Stimulated activated CD4-positive, alpha-beta T cell treated with anti-CD3 and anti-CD28 coated beads, Interleukin-1b, Interleukin-23, amount 100 ng/mL, for 1 hour (primary cell): ENCODE measurements at places on chromosomes 4 and X.

DNA sequence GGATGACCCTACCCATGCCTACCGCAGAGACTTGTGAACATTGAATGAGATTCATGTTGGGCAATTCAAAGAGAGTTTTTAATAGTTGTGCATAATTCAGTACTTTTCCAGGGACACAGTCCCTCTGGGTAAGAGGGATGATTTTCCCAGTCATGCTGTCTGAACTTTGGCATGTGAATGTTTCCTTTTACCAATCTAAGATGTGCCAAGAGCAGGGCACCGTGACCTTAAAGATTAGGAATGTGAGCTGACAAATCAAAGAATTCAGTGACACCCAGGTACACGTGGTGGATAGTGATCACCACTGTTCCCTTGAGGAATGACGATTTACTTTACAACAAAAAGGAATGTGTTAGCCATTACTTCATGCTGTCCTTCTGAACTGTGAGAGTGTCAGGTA lies 515.6 kb downstream of the PPARGC1A start:
- no peak for DNase-seq

GRCh38 chrX:78029663-78030062 lies 60.2 kb upstream of the PGAM4 start:
- no peak for DNase-seq

DNA sequence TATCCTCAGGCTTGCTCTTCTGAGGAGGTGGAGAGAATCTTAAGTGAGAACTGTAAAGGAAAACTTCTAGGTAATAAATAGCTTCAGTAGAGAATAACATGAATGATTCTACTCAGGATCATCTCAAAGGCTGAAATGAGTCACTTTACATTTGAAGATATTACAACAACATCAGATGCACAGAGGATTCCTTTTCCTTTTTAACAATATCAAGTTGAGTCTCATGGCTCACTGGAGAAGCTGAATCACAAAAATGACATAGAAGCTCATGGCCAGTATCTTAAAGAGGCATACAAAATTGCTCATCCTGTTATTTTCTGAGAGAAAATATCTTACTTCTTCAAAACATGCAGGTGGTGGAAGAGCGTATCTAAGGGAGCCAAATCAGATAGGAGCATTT lies 72.5 kb upstream of the EMCN start:
- no peak for DNase-seq

GRCh38 chr4:106495476-106495875 lies 126.9 kb upstream of the GIMD1 start:
- no peak for DNase-seq

DNA sequence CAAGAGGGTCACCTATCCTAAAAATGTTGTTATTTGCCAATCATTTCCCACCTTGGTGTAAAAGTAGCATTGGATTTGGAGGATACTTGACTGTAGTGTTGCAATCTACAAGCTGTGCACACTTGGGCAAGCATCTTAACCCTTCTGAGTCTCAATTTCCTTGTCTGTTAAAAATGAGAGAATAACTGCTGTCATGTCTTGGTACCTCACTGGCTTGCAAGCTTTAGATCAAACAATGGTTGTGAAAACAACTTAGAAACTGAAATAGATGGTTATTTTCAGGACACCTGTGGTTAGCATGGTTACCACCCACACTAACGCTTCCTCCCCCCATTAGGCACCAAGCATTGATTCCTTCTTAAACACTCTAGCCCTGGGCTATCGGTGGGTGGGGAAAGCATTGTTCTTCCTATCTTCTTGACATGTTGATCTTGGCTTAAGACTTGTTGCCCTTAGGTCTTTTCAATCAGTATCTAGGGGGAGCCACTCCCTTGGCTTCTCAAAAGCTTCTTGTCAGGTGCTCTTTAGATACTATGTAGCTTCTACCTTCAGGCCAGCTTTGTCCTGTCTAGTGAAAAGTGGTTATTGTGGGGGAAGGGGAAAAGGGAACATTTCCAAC lies 10.6 kb upstream of the AMOT start:
- no peak for DNase-seq

- DNase-seq: no peak
Observed at GRCh38 chr4:160142579-160142978, 1039.7 kb downstream of the RAPGEF2 start.

- DNase-seq: no peak
Observed at GRCh38 chr4:85611661-85612060, 136.7 kb downstream of the ARHGAP24 start.

GRCh38 chr4:83115000-83115399 lies 471 bp upstream of the PLAC8 start:
- no peak for DNase-seq

- DNase-seq: no peak
Observed at GRCh38 chr4:99324979-99325378, 3.8 kb upstream of the ADH1B start.

GRCh38 chr4:128776794-128777216 lies 32.7 kb upstream of the JADE1 start:
- DNase-seq: no peak

GRCh38 chr4:8646296-8647093 lies 53.9 kb downstream of the CPZ start:
- DNase-seq: no peak

- DNase-seq: no peak
Observed at GRCh38 chrX:10025742-10026493, 58.8 kb downstream of the CLDN34 start.

GRCh38 chr4:1171311-1172227 lies 814 bp downstream of the SPON2 start:
- DNase-seq: no peak

GRCh38 chr4:22688236-22688635 lies 4.5 kb upstream of the GBA3 start:
- DNase-seq: no peak

- no peak for DNase-seq
Observed at GRCh38 chr4:108619372-108620100, 840 bp upstream of the RPL34 start.

DNA sequence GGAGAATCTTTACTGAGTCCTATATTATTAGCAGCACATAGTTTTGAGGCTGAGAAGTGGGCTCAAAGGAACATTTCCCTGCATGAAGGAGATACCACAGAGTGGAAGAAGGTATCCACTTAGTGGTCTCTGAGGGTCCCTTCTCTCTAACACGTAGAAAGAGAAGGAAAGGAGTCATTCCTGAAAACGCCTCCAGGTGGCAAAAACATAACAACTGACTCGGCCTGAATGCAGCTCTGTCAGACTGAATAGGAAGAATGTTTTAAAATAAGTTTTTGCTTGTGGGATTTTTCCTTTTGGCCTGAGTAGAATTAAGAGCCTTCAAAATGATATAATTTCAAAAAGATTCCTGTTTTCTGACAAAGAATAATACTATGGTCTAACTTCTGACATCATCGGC lies 23.3 kb downstream of the RPGR start:
- no peak for DNase-seq

- DNase-seq: no peak
Observed at GRCh38 chr4:23572382-23572781, 317.5 kb downstream of the PPARGC1A start.

- DNase-seq: no peak
Observed at GRCh38 chr4:182141061-182141460, 102.1 kb upstream of the TENM3 start.

GRCh38 chrX:63765712-63766111 lies 19.3 kb downstream of the ARHGEF9 start:
- no peak for DNase-seq

DNA sequence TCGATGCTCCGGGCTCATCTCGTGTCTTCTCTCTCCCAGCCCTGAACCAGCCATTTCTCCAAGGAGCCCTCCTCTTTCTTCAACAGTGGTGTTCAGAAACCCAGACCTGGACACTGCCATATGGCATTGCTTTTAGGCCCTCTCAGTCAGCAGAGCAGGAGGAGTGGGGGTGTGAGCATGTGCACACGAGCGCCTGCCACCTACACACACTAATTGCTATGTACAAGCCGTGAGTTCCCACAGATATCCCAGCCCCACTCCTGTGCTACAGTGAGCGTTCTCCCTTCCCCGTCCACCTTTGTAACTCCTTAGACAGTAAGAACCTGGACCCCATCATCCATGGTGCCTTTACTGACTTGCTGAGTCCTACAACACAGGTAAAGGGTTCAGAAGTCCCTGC lies 53.8 kb downstream of the TNIP2 start:
- no peak for DNase-seq

DNA sequence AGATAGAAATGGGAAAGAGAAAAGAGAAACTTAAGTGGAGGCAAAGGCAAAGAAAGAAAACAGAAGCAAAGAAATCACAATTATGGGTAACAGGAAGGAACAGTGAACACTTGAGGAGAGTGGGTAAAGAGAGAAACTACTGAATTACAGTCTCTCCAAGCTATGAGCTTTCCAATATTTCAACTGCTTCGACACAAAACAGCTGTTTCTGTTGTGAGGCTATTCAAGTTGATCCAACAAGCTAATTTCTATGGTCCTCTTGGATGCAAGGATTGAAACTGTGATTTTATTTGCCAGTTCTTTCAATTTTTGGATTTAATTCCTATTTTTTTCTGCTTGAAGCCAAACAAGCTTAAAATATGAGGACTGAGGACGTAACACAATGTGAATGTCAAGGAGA lies 80.5 kb upstream of the ADGRA3 start:
- DNase-seq: no peak
